ENCODE measurements at places on chromosomes 1 and 21.
A peak's percentile ranks its signal among the peaks of the same experiment; 100 is the strongest.

GRCh38 chr1:94118013-94118412, 2.9 kb downstream of the ABCA4 start:
- DNase-seq: no peak

- no peak for DNase-seq
Observed at GRCh38 chr1:68777851-68778250, 281.0 kb upstream of the DEPDC1 start.

DNA sequence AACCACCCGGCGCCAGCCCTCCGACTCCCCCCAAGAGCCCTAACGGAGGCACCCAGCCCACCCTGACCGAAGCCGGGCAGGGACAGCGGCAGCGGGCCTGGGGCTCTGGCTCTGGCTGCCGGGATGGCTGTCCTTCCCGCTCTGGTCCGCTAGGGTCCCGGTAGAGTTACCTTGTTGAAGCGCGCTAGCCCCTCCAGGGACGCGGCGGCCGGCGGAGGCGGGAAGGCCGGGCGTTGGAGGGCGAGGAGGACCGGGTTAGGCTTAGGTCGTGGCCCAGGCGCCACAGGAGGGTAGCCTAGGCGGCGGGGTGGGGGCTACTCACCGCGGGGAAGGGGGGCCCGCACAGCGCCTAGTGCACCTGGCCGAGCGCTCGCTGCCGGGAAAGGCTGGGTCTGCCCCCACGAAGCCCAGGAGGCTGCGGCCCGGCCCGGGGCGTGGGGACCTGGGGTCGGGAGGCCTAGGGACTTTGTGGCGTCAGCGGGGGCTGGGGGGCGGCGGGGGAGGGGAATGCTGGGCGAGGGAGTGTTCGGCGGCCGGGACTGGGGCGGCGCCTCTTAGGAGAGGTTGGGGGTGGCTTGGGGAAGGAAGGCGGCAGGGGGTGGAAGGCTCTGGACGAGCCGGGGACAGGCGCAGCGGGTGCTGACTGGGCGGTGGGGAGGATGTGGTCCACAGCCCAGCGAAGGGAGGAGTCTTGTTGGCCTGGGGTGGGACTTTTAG, at the start of gene TRIM17:
Gene TRIM17, minus strand, starts transcription at position 645 of the 717 bp plus-strand sequence. CDS start 1,789 bp downstream, outside the sequence.
- no peak for DNase-seq

GRCh38 chr1:15598436-15598835, 13.6 kb upstream of the AGMAT start:
- DNase-seq: no peak

DNA sequence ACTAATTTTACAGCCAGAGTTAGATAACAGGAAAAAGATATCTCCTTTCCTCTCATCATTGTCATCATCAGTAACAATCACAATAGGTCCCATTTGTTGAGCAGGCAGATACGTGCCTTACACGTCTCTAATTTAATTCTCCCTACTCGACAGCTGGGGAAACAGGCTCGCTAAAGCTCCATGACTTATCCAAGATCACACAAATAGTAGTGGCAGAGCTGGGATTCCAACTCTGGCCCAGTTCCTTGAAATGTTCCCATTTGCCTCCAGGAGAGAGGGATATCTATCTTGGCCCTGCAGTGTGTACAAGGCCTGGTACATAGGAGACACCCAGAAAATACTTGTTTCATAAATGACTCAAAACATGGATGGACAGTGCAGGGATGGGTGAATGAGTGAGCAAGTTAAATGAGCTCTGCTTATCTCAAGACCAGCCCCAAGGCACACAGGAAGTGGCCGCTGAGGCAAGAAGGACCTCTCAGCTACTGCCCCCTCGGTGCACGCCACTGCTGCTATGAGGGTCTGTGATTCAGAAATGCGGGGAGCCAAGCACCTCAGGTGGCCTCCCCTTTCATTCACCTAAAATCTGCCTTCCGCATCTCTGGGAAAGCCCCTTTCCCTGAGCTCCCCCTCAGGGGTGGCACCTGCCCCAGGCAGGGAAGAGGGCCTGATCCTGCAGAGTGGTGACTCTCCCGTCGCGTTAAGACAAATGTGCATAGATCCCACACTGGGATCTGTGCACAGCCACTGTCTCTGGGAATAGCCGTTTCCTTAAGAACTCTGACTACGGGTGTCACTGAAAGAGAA, 3.6 kb downstream of the KCNN3 start:
- DNase-seq: no peak

- DNase-seq: no peak
Observed at GRCh38 chr1:178871551-178872320, 859 bp upstream of the ANGPTL1 start.

DNA sequence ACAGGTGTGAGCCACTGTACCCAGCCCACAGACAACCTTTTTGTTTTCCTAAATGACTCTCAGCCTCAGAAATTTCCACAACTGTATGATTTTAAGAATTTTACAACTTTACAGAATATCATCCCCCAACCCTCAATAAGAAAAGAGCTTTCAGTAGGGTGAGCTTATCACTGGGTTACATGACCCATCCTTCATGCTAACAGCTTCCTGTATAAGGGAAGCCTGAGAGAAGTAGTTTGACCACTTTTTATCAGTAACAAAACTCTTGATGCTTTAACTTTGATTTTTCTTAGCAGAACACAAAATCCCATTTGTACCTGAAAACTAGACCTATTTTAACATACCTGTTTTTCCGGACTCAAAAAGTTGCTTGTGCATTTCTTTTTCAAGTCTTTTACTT, 9.7 kb upstream of the MYBPHL start:
- DNase-seq: no peak

DNA sequence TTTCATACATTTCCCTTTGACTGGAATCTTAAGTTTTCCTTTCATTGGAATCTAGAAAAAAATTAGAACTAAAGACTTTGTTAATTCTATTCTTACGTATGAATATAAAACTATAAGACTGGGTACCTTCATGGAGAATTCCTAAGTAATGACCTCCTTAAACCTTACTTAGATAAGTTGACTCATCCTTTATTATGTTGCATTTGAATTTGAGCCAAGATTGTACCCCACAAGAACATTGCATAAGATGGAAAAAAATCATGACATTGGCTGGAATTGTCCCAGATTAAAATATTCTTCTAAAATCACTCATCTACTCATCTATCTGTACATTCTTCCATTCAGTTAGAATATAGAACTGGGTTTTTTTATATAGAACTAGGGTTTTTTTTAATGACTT, 137.4 kb downstream of the C1orf21 start:
- DNase-seq: peak; percentile 26

DNA sequence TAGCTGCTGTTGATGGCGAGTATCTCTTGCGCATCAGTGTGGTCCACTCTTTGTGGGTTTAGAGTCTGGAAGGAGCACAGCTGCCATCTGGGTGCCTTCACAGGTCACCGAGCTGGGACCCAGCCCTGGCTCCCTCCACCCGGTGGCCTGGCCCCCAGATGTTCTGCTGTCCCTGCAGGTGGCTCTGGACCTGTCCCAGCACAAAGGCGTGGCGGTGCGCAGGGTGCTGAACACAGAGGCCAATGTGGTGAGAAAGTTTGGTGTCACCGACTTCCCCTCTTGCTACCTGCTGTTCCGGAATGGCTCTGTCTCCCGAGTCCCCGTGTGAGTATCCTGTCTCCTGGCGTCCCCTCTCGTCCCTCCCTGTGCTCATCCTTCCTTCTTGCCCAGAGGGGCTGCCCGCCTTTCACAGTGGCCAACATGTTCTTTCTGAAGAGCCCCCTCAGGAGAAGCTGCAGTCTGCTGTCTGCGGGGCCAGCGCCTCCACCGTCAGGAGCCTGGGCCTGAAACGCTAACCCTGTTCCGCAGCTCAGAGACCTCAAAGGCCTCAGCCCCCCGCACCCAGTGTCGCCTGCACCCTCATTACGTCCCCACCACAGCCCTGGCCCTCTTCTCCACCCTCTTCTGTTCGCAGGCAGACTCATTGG, 27.4 kb downstream of the QSOX1 start:
- DNase-seq: no peak

DNA sequence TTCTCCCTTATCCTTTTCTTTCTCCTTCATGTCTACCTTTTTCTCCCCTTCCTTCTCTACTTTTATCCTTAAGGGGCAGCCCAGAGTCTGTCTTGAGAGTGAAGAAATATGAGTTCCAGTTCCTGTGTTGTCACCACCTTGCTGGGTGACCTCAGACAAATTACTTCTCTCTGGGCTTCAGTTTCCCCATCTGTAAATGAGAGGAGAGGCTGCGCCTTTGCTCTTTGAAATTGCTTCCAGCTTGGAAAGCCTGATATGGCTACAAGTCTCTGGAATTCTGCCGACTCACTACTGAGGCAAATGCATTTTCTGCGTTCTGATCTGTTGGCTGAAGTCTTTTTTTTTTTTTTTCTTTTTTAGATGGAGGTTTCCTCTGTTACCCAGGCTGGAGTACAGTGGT, 119.2 kb downstream of the SYF2 start:
- DNase-seq: peak; percentile 21

Data from fibroblast of the aortic adventitia (primary cell).